ENCODE measurements at places on chromosomes 6 and 20. TPM values are rescaled to one million over a fixed set of nuclear protein-coding genes. Genes with fewer than 3 reads are reported as not detected.

- no peak for DNase-seq
These were observed 41.5 kb upstream of the EPB41L1 start for GRCh38 chr20:36113036-36113435.

DNA sequence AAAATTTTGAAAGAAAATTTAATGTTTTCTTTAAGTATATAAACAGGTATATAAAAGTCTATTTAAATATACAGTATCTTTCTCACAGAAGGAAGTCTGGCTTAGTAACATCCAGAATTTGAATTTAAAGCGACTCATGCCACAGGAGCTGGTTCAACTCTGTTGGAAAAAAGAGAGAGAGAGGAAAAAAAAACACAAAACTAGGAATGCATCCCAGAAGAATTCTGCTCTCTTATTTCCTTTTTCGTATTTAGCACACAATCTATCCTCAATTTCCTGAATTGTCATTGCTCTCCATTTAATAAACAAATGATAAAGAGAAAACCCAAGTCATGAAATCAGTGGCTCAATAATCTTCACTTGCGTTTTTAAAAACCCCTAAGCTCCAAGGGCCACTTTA lies 107.5 kb upstream of the SCAF8 start:
- DNase-seq: no peak

- DNase-seq: no peak
These were observed 47.6 kb downstream of the CPNE5 start for GRCh38 chr6:36791521-36792135.

Gene IBTK
- 27.6 TPM for total RNA-seq

Gene EDN1
- 2.9 TPM for total RNA-seq

GRCh38 chr20:25675161-25675560 lies 21.5 kb downstream of the ZNF337 start:
- no peak for DNase-seq

DNA sequence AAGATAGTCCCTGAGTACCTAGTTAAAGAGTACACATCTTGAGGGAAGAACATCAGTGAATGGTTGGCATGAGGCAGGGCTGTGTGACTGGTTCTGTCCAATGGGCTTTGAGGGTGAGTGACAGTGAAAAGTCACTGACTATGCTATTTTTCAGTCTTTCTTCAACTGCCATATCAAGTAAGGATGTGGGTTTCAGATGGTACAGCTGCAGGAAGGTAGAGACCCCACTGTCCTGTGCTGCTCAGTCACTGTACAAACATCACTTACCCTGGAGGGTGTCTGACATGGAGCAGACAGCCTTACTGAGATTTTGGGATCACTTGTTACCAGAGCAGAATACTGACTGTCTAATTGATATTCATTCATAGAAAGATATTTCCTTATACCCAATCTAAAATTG lies 115.3 kb upstream of the ASCC3 start:
- DNase-seq: no peak

GRCh38 chr6:12592634-12593033 lies 123.9 kb upstream of the PHACTR1 start:
- no peak for DNase-seq
